Bronchial smooth muscle cell (primary cell): ENCODE measurements at places on chromosomes 16 and 17. TPM values are rescaled to one million over a fixed set of nuclear protein-coding genes. Genes with fewer than 3 reads are reported as not detected.

HOXB9 gene
- not detected in 2 replicates for total RNA-seq

GCGR gene
- total RNA-seq, result not detected in 2 replicates

SEPTIN1 gene
- total RNA-seq, result under 0.01 and 0.26 TPM in 2 replicates

CLEC19A gene
- total RNA-seq, result not detected in 2 replicates

FAM171A2 gene
- total RNA-seq, result 4.1 and 8.8 TPM in 2 replicates

TBC1D26 gene
- under 0.01 and 0.09 TPM in 2 replicates for total RNA-seq

ANKRD40CL gene
- total RNA-seq, result not detected in 2 replicates

CX3CL1 gene
- total RNA-seq, result under 0.01 TPM in 1 of 2 replicates, not detected in the other

SLC52A1 gene
- total RNA-seq, result 0.32 TPM in 1 of 2 replicates, not detected in the other

FGF11 gene
- 1.0 and 1.1 TPM in 2 replicates for total RNA-seq

GRAPL gene
- total RNA-seq, result 0.16 TPM in 1 of 2 replicates, not detected in the other

EVI2A gene
- 2.4 and 3.8 TPM in 2 replicates for total RNA-seq

KRT27 gene
- total RNA-seq, result not detected in 2 replicates

BRD7 gene
- total RNA-seq, result 28.2 and 31.8 TPM in 2 replicates

ADAM11 gene
- total RNA-seq, result 0.32 and 0.60 TPM in 2 replicates

MILR1 gene
- 3.0 and 7.9 TPM in 2 replicates for total RNA-seq

SULT1A1 gene
- total RNA-seq, result 0.60 and 5.2 TPM in 2 replicates
